Epithelial cell of esophagus (primary cell): ENCODE measurements at places on chromosomes 7 and 10.

DNA sequence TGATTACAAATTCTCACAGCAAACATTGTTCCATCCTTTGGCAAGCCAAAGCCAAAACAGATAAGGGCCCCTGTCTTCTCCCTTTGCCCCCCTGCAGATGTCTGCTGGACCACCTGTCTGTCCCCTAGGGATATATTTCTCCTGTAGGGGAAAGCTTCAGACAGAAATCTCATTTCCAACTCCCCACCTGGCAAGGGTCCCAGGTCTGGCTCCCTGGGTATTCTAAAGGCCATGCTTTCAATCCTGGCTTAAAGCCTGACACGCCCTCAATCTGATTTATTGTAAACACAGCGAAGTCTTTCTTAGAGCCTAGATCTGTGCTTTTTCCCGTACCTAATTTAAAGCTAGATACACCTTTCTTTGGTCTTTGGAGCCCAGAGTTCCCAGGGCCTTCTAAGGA is 66.1 kb downstream of the KCNMA1 start:
- DNase-seq = no peak

DNA sequence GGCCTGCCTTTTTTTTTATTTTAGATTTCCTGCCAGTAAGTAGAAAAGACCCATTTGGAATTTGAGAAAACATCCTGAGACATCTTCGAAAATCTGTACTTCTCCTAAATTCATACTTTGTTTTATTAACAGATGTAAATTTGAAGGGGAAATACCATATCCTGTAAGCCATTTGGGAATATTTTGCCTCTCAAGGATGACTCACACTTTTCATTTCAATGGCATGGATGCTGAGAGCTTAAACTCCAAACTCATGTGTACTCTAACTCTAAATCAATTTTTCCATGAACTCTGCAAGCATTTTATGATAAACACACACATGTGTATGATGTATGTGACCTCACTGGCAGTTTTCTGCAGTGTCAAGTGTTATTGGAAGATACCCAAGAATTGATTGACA is 89.0 kb downstream of the SEMA3A start:
- DNase-seq = no peak

DNA sequence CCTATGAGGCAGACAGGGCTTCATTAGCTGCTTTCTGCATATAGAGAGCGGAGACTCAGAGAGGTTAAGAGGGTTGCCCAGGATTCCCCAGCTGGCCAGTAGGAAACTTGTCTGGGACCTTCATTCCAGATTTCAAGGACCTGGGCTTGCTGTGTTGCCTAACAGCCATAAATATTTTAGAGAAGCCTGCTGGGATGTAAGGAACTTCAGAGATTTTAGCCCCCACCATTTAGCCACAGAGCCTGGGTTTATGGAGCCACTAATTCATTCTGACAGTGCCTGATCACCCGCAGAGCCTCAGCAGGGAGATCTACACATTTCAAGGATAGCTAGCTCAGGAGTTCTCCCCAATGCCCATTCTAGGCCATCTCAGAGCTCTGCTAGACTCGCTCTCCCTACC is 56.6 kb upstream of the TRUB1 start:
- DNase-seq = no peak

- no peak for DNase-seq
Measured at GRCh38 chr7:55178863-55179773, 160.3 kb downstream of the EGFR start.

- no peak for DNase-seq
Measured at GRCh38 chr7:100855515-100855914, 3.0 kb downstream of the SLC12A9 start.

DNA sequence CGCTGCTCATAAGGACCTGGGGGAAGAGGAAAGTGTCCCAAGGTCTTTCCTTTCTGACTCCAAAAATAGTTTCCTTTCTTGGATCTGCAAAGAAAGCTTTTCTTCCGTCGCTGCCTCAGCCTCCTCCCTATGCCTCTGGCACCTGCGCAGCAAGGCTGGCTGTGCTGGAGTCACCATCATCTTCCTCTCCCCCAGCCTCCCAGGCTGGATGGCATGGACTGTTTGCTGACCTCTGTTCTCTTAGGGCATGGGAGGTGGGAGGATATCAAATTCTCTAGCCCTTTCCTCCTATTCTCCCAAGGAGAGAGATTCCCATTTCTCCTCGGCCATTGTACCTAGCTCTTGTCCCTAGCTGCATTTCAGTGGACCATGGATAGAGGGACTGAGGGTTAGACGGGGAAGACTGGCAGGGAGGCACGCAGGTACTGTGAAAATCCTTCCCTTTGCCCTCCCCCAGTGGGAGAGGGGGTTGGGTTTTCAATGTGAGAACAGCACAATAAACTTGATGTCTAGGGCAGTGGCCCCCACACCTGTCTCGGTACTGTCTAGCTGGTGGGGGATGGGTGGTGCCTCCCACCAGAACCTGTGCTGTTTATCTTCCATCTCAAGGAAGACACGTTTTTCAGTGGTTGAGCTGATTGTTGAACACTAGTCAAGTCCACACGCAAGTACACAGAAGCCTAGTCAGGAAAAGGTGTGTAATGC is 2.6 kb downstream of the PPP1R35 start:
- no peak for DNase-seq

GRCh38 chr10:58622246-58622645 is 109.6 kb downstream of the BICC1 start:
- DNase-seq = no peak

GRCh38 chr10:70590655-70591416 is 11.7 kb downstream of the PRF1 start:
- DNase-seq = no peak

DNA sequence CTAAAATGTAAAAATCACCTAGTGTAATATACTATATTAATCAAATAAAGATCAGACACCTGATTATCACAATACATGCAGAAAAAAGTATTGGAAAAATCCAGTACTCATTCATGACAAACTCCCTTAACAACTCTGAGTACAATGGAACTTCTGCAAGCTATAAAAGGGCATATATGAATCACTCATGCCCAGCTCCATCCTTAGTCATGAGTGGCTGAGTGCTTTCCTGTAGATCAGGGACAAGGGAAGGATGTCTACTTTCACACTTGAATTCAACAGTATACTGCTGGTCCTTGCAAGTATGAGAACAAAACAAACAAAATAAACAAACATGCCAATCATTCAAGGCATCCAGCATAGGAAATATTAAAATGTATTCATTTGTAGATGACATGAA is 116.5 kb downstream of the ADARB2 start:
- peak; percentile 4 for DNase-seq

DNA sequence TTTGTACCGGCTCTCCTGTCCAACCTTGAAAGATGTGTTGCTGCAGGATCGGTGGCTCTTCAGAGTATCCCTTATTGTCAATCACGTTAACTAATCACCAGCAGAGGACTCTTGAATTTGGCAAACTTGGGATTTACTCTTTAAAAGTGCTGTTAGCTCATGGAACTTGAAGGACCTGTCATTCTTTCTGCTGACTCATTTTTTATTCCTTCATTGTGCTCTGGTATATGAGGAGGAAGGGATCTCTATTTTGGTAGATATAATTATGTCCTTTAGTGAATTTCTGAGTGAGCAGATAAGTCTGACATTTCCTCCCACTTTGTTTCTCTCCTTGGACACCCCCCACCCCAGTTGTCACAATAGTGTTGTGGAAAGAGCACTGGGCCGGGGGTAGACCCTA is 175.1 kb upstream of the HDAC9 start:
- peak; percentile 34 for DNase-seq

- DNase-seq = no peak
Measured at GRCh38 chr10:29649561-29650551, 15.1 kb upstream of the SVIL start.

- no peak for DNase-seq
Measured at GRCh38 chr10:114665406-114665805, 7.3 kb upstream of the ABLIM1 start.

- no peak for DNase-seq
Measured at GRCh38 chr7:55509322-55509721, 63.0 kb downstream of the VOPP1 start.

DNA sequence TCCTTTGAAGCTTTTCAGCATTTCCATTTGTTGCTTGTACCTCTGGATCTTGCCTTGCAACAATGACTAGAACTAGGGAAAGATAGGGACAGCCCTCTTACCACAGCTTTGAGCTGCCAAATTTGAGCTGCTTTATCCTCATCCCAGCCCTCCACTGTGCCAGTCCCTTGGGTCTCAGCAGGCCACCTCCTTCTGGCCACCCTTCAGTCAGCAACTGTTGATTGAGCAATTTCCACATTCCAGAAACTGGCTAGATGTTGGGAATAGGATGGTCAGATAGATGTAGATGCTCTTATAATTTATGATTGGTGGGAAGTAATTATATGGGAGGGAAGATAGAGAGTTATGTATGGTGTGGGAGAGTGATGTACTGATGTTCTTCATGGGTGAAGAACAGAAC is 100.1 kb downstream of the ST7 start:
- no peak for DNase-seq

DNA sequence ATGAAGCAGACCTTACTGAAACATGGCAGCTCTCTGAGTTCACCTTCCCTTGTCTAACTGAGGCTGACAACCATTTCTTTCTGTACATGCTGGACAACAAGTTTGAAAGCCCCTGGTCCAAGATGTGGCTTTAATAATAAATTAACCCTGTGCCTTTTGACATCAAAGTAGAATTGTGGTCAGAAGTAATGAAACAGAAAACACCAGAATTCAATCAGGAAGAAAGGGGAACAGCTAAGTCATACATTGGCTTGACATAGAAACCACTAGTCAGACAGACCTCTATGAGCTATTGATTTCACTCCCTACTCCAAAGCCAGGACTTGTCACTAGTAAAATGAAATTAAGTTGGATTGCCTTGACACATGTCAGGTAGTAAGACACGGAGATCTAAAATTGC is 175.2 kb upstream of the ASAH2 start:
- no peak for DNase-seq

- DNase-seq = peak; percentile 38
Measured at GRCh38 chr10:76125900-76126299, 694.5 kb downstream of the LRMDA start.

- DNase-seq = no peak
Measured at GRCh38 chr10:48247680-48248079, 26.8 kb downstream of the FRMPD2 start.

DNA sequence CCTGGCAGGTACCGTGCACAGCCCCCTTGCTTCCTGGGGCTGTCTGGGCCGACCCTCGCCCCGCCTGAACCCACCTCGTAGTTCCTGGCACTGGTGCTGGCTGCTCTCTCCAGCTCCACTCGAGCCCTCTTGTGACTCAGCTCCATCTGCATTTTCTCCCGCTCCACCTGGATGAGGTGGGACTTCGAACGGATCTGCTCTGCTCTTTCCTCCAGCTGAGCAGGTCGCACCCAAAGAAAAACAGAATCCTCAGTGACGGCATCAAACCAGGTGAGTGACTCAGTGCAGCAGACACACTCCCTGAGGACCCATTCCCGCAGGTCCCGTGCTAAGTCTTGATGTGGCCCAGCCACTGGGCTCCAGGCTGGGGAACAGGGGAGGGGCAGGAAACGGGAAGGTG is 7.4 kb downstream of the MAD1L1 start:
- DNase-seq = peak; percentile 93

GRCh38 chr7:21972397-21972784 is 26.7 kb upstream of the CDCA7L start:
- DNase-seq = no peak

GRCh38 chr10:67790534-67791408 is 47.2 kb downstream of the DNAJC12 start:
- peak; percentile 50 for DNase-seq

DNA sequence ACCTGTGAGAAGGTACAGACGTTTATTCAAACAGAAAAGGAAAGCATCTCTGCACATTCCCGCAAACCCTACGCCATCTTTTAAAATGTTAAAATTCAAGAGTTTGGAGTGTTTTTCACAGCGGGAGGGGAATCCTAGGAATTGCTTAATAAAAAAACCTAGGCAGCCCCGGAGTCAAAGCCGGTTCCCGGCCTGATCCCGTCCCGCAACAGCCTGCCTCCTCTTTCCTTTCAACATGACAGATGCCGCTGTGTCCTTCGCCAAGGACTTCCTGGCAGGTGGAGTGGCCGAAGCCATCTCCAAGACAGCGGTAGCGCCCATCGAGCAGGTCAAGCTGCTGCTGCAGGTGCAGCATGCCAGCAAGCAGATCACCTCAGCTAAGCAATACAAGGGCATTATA is 123.0 kb upstream of the VSTM2A start:
- no peak for DNase-seq

DNA sequence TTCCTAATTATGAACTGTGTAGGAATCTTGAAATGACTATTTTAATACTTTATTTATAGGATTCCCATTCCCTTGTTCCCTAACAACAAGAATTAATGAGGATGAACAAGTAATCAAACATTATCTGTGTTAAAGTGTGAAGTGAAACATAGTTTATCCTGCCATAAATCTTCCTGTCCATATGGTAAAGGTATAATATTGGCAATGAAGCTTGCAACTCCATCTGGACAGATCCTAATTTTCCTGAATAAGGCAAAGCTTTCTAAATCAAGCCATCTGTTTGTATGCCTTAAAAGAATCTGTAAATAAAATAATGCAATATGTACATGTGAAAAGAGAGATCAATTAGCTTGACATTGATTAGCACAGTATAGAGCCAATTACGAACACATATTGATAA is 529.0 kb downstream of the ANKRD7 start:
- DNase-seq = no peak

DNA sequence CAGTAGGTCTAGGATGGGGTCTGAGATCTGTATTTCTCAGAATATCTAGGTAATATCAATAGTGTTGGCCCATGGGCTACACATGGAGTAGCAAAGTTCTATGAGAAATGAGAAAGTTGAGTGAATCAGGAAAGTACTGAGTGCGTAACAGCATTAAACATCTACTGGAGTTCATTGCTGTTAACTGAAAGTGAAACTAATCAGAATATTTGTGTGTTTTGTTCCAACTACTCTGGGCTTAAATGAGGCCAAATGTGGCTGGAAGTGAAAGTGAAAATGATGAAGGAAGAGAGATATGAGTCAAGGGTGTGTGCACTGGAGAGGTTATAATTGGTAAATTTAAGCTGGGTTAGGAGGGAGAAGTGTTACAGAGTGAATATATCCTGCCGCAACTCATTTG is 46.5 kb downstream of the TMEM106B start:
- peak; percentile 4 for DNase-seq

- DNase-seq = peak; percentile 89
Measured at GRCh38 chr7:11458736-11459483, 373.1 kb downstream of the THSD7A start.

GRCh38 chr10:3570131-3570729 is 214.8 kb downstream of the KLF6 start:
- DNase-seq = no peak

- no peak for DNase-seq
Measured at GRCh38 chr10:111017098-111017497, 59.7 kb upstream of the ADRA2A start.

GRCh38 chr7:148104136-148104716 is 486.3 kb upstream of the C7orf33 start:
- DNase-seq = no peak

GRCh38 chr10:105770524-105771212 is 1129.6 kb downstream of the SORCS3 start:
- DNase-seq = no peak

- DNase-seq = peak; percentile 47
Measured at GRCh38 chr10:16545116-16545736, 23.5 kb upstream of the C1QL3 start.
